Upper lobe of right lung (tissue), 1 donor: ENCODE measurements at places on chromosomes 11 and 22. TPM values are rescaled to one million over a fixed set of nuclear protein-coding genes. Genes with fewer than 3 reads are reported as not detected.
A peak's percentile ranks its signal among the peaks of the same experiment; 100 is the strongest.

RHOD gene
- 16.7 TPM for total RNA-seq

FIBIN gene
- total RNA-seq, result 27.3 TPM

MS4A1 gene
- total RNA-seq, result 1.3 TPM

DDIAS gene
- 3.8 TPM for total RNA-seq

TRIM21 gene
- 34.1 TPM for total RNA-seq

MFNG gene
- total RNA-seq, result 53.5 TPM

ANKK1 gene
- not detected for total RNA-seq

KRTAP5-3 gene
- total RNA-seq, result not detected

WNT7B gene
- total RNA-seq, result 5.4 TPM

SMC1B gene
- not detected for total RNA-seq

YIF1A gene
- total RNA-seq, result 66.9 TPM

MMP11 gene
- 1.9 TPM for total RNA-seq

SCGB1C1 gene
- total RNA-seq, result not detected

WNT11 gene
- 8.7 TPM for total RNA-seq

DNA sequence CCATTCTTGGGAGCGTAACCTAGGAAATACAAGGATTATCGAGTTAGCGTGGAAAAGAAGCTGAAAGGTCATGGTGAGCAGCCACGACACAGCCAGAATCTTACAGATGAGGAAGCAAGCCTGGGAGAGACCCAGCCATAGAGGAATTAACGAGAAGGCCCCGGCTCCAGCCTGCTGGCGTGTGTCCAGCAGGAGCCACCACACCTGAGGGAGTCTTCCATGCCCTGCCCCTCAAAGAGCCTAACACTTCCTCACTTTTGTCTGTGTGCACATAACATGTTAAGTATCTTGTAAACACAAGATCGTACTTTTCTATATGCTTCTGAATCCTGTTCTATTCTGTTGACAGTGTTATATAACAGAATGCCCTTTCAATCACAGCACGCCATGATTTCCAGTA lies 18.1 kb downstream of the CECR2 start:
- no peak for DNase-seq

GRCh38 chr11:44792171-44792570 lies 65.4 kb downstream of the TSPAN18 start:
- peak; percentile 42 for DNase-seq

GRCh38 chr11:58562375-58562800 lies 13.3 kb downstream of the LPXN start:
- DNase-seq, result no peak

GRCh38 chr11:729492-730074 lies 17.7 kb upstream of the TALDO1 start:
- no peak for DNase-seq

- DNase-seq, result no peak
Measured at GRCh38 chr11:8480858-8481257, 113.2 kb downstream of the STK33 start.

DNA sequence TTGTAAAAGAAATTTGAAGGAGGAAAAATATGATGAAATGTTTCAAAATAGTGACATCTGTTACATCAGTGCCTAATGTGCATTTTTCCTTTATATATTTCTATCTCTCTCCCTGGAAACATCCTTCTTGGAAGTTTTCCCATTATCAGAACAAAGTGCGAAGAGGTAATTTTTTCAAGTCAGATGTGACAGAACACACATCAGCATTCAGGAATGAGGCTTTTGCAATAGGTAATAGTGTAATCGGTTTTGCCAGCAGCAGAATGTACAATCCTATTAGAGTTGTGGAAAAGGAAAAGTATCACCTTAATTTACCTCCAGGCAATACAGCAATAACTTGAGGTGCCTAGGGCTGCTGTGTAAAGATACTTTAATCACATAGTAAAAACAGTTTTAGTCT lies 275.8 kb downstream of the FAT3 start:
- no peak for DNase-seq

DNA sequence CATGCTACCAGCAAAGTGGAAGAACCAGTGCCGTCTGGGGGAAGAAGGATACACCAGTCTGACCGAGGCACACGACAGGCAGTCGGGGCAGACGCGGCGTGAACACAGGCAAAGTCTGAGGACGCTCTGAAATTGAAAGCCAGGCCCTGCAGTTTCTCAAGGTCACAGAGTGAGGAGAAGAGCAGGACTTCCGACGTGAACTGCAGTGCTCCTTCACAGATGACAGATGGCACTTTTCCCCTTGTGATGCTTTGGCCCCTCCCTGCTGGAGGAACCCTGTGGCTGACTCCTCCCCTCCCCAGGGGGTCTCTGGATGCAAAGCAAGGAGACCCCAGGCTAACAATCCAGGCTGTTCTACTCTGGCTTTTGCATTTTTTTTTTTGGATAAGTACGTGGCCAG lies 19.6 kb upstream of the JAM3 start:
- DNase-seq, result peak; percentile 25

DNA sequence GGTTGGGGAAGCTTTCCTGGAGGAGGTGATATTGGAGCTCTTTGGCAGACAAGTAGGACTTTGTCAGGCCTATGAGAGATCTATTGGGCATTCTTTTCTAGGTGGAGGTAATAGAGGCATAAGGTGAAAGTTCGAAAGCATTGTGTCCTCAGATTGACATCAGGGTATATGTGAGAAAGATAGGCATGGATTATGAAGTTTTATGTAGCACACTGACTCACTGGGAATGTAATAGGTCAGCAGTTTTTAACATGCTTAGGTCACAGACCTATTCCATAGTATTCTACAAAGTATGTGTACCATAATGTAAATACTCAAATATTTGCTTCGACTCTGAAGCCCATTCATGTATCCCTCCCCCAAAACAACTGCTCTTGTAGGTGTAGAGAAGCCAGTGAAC lies 11.8 kb downstream of the HIKESHI start:
- no peak for DNase-seq

- DNase-seq, result no peak
Measured at GRCh38 chr11:3947061-3947460, 91.6 kb downstream of the STIM1 start.

- DNase-seq, result no peak
Measured at GRCh38 chr11:79081471-79082031, 359.3 kb downstream of the TENM4 start.

DNA sequence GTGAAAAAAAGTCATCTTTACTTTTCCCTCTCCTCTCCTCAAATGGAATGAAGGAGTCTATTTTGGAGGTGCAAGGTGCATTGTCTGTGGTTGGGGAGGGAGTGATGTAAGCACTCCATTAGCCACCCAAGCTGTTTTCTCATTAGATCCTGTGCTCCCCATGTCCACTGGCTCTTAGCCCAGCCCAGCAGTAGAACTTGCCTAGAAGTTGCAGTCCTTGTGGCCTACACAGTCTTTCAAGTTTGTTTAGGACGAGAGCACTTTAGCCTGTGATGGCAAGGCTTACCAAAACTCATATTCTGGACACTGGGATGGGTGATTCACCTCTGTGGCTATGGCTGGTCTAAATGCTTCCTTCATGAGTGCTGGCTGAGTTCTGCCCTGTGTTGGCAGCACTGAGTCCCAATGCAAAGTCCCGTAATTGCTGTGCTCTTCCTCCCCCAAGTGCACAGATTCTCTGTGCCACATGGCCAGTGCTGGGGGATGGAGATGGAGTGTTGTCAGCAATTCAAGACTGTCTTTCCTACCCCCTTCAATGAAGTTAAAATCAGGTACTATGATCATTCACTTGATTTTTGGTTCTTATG lies 15.8 kb downstream of the SLC22A25 start:
- DNase-seq, result no peak

DNA sequence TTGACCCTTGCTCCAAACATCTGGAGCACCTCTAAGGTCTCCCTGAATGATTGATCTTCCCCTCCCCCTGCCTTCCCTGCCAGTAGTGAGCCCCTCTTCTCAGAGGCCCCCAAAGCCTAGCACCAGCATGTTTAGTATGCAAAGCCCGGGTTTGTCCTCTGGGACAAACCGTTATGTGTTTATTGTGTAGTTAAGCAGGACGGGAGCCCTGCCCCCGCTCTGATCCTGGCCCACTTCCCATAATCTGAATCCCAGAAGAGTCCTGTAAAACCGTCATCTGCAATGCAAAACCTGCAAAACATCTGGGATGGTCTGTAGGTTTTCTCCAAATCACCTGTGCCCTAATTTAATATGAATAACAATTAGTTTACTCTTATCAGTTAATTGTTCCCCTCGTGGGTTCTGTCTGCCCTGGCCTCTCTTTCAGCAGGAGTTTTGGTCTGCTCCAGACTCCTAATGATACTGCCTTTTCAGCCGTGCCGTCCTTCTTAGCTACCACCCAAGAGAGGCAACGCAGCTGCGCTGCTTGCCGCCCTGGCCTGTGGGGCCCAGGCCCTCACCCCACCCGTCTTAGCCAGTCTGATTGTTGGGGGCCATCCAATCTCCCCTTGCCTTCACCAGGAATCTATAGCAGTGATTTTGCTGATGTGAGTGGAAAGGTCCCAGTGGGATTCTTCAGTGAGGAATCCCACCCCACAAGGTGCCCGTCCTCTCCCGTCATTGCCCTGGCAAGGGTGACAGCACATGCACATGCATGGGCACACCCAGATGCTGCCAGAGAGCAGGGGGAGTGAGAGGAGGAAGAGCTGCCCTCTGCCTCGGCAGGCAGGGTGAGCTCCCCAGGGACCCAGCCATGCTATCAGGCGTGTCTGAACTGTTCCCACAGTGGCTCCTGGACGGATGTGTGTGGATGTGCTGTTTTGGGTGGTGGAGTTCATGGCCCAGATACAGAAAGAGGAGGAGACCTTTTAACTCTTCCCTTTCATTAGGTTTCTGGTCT lies 3.0 kb upstream of the B3GAT1 start:
- no peak for DNase-seq

- DNase-seq, result no peak
Measured at GRCh38 chr11:74480688-74481417, 12.7 kb downstream of the LIPT2 start.

DNA sequence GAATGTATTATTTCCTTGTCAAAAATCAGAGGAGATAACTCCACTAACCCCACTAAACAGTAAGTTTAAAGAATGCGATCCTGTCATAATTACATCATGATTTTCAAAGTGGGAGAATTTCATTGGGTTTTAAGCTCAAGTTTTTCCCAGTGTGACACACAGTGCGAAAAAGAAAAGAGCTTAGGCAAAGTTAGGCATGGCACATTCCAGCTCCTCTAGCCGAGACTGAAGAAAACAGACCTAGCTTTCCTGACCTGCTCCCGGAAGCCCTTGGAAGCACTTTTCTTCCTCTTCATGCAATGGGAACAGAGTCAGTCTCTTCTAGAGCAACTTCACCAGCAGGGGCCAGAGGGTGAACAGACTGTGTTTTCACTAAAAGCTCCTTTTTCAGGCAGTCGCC lies 76.6 kb upstream of the AKIP1 start:
- DNase-seq, result no peak

DNA sequence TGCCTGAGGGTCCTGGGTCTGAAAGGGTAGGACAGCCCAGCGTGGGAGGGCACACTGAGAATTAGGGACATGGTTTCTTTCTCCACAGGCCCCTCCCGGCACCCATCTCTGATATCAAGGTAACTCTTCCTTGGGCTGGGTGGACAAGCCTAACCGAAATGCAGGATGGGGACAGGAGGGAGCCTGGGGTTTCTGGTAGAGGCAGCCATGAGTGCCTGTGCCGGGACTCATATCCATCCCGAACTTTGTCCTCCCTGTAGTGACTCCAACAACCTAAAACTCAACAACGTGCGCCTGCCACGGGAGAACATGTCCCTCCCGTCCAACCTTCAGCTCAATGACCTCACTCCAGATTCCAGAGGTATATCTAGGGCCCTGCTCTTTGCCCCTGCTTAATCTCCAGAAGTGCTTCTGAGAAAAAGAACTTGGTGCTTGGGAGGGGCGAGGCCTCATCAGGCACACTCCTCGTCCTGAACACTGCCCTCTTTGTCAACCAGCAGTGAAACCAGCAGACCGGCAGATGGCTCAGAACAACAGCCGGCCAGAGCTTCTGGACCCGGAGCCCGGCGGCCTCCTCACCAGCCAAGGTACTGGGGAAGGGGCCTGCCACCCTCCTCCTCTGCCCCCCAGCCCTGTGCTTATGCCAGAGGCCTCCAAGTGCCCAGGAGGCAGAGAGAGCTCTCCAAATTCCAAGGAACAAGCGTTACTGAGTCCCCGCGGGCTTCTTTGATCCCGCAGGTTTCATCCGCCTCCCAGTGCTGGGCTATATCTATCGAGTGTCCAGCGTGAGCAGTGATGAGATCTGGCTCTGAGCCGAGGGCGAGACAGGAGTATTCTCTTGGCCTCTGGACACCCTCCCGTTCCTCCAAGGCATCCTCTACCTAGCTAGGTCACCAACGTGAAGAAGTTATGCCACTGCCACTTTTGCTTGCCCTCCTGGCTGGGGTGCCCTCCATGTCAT lies 3.1 kb downstream of the TMEM25 start:
- no peak for DNase-seq

GRCh38 chr22:29797351-29797750 lies 30.2 kb downstream of the UQCR10 start:
- DNase-seq, result no peak

DNA sequence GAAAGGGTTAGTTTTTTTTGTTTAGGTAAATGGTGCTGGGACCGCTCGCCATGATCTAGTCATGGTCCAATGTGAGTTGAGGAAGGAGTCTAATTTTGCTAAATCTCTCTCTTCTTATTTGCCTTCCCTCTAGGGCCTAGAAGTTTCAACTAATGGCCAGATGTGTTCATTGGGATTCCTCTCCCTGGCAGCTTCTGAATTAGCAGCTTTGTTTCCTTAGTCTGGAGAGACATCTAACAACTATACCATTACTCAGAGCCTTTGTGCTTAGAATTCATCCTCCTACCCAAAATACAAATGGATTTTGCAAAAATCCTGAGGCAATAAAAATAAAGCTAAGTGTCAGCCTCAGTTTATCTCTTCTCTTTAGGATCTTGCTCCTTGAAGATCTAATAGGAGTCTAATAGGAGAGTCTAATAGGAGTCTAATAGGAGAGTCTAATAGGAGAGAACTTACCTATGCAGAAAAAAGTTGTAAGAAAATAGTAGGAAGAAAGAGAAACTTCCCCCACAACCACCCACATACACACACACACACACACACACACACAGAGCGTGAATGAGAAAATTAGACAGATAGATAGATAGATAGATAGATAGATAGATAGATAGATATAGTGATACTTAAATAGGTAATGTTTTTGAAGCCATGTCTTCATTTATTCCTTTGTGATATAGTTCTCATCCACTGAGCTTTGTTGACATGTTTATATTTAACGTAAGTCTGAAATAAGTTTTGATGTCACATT lies 980.5 kb upstream of the CNTN5 start:
- no peak for DNase-seq

- DNase-seq, result no peak
Measured at GRCh38 chr11:44957776-44958564, 7.3 kb upstream of the TP53I11 start.
